ENCODE measurements at places on chromosomes 2 and 18.

- DNase-seq: no peak
These were observed 77.3 kb downstream of the TEX51 start for GRCh38 chr2:126975671-126976655.

GRCh38 chr2:108573061-108573460 is 38.8 kb downstream of the LIMS1 start:
- no peak for DNase-seq

DNA sequence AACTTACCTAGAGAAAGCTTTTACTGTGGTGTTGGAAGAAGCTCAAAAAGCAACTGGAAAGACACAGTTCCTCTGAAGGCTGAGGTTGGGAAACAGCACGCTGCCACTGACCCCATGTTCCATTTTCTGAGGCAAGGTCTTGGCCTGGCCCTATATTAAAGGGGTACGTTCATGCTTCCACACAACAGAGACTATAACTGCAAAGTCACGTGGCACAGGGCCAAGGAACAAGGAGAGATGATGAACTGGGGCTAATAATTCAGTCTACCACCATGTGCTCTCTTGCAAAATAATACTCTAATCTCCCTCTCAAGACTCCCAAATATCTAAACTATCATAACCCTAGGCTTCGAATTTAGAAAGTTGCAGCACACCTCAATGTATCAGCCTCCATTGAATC is 381.6 kb downstream of the DSEL start:
- no peak for DNase-seq

DNA sequence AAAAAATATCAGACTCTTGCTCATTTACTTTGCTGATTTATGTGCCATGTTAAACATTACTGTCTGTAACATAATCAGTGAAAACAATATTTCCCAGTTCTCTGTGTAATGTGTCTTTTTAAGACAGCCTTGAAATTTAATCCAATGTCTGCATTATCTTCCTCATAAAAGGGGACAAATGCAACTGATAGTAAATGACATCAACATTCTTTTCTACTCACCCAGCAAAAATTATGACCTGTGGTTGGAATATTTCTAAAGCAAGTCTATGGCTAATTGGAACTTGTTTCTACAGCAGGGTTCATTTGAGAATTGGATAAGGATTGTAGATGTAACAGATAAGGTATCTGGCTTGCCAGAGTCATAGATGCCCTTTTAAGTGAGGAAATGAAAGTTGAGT is 34.8 kb downstream of the C1D start:
- DNase-seq: no peak

DNA sequence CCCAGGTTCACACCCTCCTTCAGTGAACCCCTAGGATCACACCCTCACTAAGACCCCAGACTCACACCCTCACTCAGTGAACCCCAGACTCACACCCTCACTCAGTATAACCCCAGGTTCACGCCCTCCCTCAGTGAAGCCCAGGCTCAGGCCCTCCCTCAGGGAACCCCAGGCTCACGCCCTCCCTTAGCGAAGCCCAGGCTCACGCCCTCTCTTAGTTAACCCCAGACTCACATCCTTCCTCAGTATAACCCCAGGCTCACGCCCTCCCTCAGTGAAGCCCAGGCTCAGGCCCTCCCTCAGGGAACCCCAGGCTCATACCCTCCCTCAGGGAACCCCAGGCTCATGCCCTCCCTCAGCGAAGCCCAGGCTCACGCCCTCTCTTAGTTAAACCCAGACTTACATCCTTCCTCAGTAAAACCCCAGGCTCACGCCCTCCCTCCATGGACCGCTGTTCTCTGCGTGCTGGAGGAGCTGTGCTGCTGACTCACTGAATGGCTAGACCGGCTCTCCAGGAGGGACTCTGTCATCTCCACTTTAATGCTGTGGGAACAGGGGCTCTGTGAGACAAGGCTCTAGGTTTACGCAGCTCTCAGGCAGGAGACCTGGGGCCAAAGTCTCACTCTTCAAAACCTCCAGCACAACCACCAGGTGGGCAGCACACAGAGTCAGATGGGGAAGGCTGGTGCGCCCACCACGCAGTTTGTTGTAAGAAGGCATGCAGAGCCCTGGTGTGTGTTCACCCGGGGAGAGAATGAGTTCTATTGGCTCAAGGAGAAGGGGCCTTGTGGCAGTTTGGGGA is 506.9 kb upstream of the MYT1L start:
- no peak for DNase-seq

DNA sequence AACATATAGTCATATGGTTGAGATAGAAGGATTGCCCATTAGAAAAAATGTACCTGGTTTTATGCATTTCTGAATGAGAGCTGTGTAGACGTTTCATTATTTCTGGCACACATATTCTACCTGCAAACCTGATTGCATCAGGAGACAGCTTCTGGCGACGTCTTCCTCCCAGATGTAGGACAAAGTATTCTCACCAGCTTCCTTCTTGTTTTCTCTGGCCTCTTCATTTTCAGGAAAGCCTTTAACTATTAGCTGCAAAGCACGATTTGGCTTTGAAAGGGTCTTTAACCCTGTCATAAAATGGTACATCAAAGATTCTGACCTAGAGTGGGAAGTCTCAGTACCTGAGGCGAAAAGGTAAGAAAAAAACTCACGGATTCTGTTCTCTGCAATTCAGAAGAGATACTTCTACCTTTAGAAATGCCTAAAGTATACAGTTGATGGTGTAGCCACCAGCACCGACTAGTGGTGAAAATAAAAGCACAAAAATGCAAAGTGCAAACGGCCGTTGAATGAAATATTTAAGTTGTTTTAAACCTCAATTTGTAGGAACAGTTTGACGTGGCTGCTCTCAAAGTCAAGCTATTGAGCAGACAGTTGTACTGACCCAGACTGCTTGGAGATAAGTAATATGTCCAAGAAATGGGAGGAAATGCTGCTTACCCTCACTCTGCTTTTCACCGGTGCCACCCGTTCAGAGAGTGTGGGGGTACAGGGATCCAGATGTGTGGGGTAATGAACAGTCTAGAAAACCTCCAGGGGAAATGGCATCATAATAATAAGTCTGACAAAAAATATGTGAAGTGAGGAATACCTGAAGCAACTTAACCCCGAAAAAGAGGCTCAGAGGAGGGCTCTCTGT is 20.2 kb downstream of the IL18RAP start:
- DNase-seq: no peak

GRCh38 chr2:150944315-150944714 is 317.3 kb downstream of the RBM43 start:
- DNase-seq: no peak

All from stimulated activated CD4-positive, alpha-beta T cell treated with anti-CD3 and anti-CD28 coated beads, Interleukin-1b, Interleukin-23, amount 100 ng/mL, for 24 hours (primary cell).